ENCODE measurements at places on chromosomes 16 and 17.

- no peak for DNase-seq
Measured at GRCh38 chr16:52572656-52573055, 25.7 kb upstream of the TOX3 start.

DNA sequence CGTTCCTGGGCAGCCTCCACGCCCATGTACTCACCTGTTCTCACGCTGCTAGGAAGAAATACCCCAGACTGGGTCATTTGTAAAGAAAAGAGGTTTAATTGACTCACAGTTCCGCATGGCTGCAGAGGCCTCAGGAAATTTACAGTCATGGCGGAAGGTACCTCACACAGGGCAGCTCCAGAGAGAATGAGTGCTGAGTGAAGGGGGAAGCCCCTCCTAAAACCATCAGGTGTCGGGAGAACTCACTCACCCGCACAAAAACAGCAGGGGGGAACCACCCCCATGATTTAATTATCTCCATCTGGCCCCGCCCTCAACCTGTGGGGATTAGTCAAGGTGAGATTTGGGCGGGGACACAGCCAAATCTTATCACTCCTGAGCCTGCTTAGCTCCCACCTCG lies 18.2 kb downstream of the RAB40C start:
- DNase-seq = no peak

- no peak for DNase-seq
Measured at GRCh38 chr17:38753071-38753506, 548 bp downstream of the PSMB3 start.

- no peak for DNase-seq
Measured at GRCh38 chr16:75097941-75098901, 18.4 kb downstream of the LDHD start.

DNA sequence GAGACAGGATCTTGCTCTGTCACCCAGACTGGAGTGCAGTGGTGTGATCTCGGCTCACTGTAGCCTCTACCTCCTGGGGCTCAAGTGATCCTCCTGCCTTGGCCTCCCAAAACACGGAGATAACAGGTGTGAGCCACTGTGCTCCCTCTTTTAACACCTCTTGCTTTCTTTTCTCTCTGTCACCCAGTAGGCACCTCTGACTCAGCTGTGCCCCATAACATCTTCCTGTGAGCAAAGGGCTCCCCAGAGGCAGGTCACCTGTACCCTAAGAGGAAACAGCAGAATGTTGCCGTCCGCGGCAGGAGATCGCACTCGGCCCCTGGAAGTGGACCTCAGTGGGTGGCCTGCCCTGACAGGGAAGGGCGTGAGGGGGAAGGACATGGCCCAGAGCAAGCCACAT lies 918 bp upstream of the NLRC3 start:
- DNase-seq = no peak

GRCh38 chr16:69465083-69465721 lies 40.8 kb downstream of the CYB5B start:
- no peak for DNase-seq

GRCh38 chr17:17320911-17321220 lies 17.7 kb downstream of the NT5M start:
- no peak for DNase-seq

DNA sequence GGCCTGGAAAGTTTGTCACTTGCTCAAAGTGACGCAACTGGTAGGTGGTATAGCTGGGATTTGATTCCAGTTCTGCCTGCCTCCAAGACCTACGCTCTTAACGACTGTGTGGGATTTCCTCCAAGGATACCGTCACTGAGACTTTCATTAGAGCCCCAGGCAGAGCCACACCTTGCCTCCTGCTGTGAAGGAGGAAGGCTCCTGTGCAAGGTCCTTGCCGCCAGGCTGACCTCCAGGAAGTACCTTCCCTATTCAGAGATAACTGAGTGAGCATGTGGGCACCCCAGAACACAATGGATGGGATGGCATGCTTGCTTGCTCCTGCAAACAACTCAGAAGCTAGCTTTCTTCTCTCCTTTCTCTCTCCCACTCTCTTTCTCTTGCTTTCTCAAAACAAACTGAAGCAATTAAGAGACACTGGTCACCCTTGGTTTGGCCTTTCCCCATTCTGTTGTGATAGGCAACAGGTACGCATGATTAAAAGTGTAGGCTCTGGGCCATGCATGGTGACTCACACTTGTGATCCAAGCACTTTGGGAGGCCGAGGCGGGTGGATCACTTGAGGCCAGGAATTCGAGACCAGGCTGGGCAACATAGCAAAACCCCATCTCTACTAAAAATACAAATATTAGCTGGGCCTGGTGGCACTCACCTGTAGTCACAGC lies 30.7 kb downstream of the CACNG3 start:
- DNase-seq = no peak

DNA sequence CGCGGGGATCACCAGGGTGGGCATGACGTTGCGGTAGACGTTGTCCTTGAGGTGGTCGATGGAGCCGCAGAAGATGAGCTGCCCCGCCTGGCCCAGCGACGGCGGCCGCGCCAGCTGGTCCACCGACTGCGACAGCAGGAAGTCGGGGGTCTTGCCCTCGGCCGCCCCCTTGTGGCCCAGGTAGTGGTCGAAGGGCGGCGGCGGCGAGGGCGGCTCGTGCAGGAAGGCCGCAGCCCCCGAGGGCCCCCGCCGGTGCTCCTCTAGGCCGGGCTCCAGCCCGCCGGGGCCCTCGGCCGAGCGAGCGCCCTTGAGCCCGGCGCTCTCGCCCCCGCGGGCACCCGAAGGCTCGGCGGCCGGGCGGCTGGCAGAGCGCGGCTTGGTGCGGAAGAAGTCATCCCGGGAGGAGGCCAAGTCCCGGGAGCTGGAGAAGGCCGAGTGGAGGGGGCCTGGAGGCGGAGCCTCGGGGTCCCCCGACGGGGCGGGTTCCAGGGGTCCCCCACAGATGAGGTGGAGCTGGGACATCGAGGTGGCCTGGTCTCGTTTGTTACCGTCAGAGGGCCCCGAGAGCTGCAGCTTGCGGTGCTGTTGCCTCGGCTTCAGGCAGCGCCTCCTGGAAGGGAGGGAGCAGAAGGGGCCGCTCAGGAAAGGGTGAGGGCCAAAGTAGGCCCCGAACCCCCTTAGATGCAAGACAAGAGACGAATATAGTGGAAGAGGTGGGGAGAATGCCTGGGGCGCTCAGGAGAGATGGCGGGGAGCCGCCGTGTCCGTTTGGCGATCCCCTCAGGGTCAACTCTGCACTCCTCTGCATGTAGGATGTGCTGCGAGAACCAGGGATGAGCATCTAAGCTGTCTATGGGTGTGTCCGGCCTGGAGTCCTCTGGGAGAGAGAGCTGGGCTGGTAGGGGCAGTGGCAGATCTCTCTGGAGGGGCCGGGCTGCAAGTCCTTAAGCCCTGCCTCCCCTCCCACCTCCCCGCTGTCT lies 8.8 kb downstream of the FAM171A2 start:
- no peak for DNase-seq

DNA sequence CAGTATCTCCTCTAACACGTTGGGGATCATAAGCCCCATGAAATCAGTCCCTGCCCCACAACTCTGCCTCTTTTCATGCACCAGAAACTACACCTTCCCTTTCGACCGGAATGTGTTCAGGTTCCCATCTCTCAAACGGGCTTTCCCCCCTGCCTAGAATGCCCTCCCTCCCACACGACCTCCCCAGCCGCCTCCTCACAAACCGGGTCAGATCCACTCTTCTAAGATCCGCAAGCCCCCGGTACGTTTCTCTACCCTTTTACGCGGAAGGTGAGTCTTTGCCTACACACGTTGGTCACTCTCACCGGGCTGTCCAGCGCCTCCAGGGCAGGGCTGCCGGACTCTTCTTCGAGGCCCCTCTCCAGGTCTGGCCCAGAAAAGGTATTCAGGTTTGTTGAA lies 708 bp downstream of the DHX33 start:
- DNase-seq = peak; percentile 7

Measured in AG08395 (cell line).